ENCODE measurements at places on chromosomes 16 and 17. TPM values are rescaled to one million over a fixed set of nuclear protein-coding genes. Genes with fewer than 3 reads are reported as not detected.
A peak's percentile ranks its signal among the peaks of the same experiment; 100 is the strongest.

The FDXR gene
- total RNA-seq: 29.5 TPM

The ENPP7 gene
- total RNA-seq: 0.13 TPM

The GDPD3 gene
- 12.6 TPM for total RNA-seq

The CBFA2T3 gene
- not detected for total RNA-seq

The GAST gene
- total RNA-seq: not detected

The AFMID gene
- total RNA-seq: 17.7 TPM

The ANKS4B gene
- total RNA-seq: not detected

The KLHL10 gene
- total RNA-seq: not detected

GRCh38 chr17:2357237-2357636 lies 19.9 kb downstream of the SGSM2 start:
- DNase-seq: no peak
- H3K27me3 ChIP-seq: no peaks in the 10 kb centered on the region
- no peak overlapping the region for H3K4me3 ChIP-seq
- H3K4me1 ChIP-seq: peaks cover 19% of the 10 kb centered on the region

- H3K4me1 ChIP-seq: peaks cover 20% of the 10 kb centered on the region
- no peak overlapping the region for H3K27ac ChIP-seq
- no peak for DNase-seq
Observed at GRCh38 chr16:67531247-67531646, 2.6 kb downstream of the RIPOR1 start.

DNA sequence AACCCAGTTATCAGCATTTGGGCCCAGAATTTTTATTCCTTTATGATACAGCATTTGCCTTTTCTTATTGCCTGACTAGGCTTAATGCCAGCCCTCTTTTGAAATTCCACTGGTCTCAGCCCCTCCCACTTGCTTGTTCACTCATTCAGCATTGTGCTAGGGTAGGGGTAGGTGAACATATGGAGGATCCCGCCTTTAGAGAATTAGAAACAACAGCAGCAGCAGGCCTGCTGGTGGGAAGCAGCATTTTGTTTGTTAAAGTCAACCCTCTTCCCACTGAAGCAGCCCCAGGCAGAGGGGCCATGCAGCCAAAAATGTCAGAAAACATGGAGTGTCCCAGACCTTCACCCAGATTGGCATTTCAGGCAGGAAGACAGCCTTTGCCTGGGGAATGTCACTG lies 1355.2 kb downstream of the CDH8 start:
- no peaks in the 10 kb centered on the region for H3K27me3 ChIP-seq
- DNase-seq: no peak
- H3K27ac ChIP-seq: no peak overlapping the region
- no peaks in the 10 kb centered on the region for H3K4me1 ChIP-seq
- H3K36me3 ChIP-seq: no peaks in the 10 kb centered on the region
- H3K4me3 ChIP-seq: no peak overlapping the region

DNA sequence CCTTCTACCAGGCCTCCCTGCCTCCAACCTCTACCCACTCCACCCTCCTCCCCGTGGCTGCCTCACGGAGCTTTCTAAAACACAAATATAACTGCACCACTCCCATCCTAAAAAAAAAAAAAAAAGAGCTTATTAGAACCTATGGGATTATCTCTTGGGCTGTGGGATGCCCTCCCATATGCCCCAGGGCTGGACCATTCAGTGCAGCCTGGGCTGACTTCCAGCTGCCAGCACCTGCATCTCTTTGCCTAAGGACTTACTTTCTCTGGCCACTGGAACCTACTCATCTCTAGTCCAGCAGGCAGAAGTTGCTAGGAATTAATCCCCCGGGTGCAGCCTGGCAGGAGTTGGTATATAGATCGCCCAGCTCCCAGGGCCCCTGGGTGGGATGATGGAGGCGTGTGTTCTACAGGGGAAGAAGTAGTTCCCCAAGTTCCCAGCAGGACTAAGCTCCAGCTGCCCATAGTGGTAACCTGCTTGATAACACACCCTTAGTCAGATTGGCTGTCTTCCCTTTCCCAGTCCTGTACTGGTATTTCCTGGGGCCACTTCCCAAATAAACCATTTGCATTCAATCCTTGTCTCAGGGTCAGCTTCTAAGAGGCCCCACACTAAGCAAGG lies 10.3 kb downstream of the MPP3 start:
- H3K36me3 ChIP-seq: no peaks in the 10 kb centered on the region
- no peak overlapping the region for H3K27ac ChIP-seq
- no peak for DNase-seq
- H3K27me3 ChIP-seq: no peaks in the 10 kb centered on the region

GRCh38 chr17:80168371-80168770 lies 1.5 kb upstream of the CARD14 start:
- H3K4me1 ChIP-seq: no peaks in the 10 kb centered on the region
- no peaks in the 10 kb centered on the region for H3K36me3 ChIP-seq
- H3K27ac ChIP-seq: no peak overlapping the region
- no peak overlapping the region for H3K4me3 ChIP-seq

DNA sequence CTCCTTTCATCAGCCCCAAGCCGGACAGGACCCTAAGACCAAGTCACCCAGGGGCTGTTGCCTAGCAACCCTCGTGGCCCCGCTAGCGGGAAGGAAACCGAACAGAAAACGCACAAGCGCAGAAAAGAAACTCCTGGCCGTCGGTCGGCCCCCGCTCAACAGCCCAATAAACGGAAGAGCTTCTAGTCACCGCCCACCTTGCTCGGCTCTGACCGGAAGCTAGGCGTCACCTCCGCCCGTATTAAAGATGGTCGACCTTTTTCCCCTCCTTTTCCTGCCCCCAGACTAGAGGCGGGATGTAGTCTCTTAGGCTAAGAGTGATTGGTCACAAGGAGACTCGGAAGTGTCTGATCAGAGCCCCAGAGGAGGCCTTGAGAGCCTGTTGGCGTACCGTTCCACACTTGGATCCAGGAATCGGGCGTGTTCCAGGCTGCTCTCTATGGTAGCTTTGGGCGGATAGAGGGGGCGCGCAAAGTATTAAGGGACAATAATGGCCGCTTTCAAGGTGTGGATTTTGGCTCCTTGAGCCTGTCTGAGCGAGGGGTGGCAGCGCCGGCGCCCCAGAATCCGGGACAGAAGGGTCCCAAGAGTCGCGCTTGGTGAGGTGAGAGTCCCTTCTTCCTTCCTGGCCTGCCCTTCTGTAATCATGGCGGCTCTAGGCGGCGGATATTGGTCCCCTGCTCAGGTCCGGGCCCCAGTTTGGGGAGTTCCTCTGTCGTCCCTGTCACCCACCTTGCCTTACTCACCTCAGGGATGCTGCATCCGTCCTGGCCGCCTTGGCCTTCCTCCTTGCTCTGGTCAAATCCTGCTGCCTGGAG lies at the start of the genes DHX38 and TXNL4B:
TSS of gene DHX38 (plus strand) at position 400 of the 818 bp plus-strand sequence. CDS start 2,311 bp downstream, outside the sequence.
TSS of gene TXNL4B (minus strand) at position 173 of the 818 bp plus-strand sequence. CDS start 2,871 bp downstream, outside the sequence.
- H3K4me3 ChIP-seq: peak within 1 kb of the TSS; percentile 96
- DNase-seq: peak; percentile 96
- no peaks in the 10 kb centered on the region for H3K27me3 ChIP-seq
- H3K36me3 ChIP-seq: peaks cover 40% of the 10 kb centered on the region
- peaks cover 34% of the 10 kb centered on the region for H3K4me1 ChIP-seq
- H3K27ac ChIP-seq: peak within 1 kb of the TSS; percentile 98

- H3K27ac ChIP-seq: no peak overlapping the region
- no peaks in the 10 kb centered on the region for H3K36me3 ChIP-seq
- no peak for DNase-seq
- H3K4me3 ChIP-seq: no peak overlapping the region
- no peaks in the 10 kb centered on the region for H3K27me3 ChIP-seq
Observed at GRCh38 chr17:79574656-79575055, 36.2 kb downstream of the RBFOX3 start.

- H3K27ac ChIP-seq: no peak overlapping the region
- peaks cover 9% of the 10 kb centered on the region for H3K4me1 ChIP-seq
- H3K4me3 ChIP-seq: no peak overlapping the region
- no peaks in the 10 kb centered on the region for H3K36me3 ChIP-seq
- no peaks in the 10 kb centered on the region for H3K27me3 ChIP-seq
Observed at GRCh38 chr17:8991514-8992285, 26.2 kb upstream of the PIK3R5 start.

- peaks cover 23% of the 10 kb centered on the region for H3K27me3 ChIP-seq
- DNase-seq: no peak
- peaks cover 17% of the 10 kb centered on the region for H3K4me1 ChIP-seq
- peaks cover 56% of the 10 kb centered on the region for H3K36me3 ChIP-seq
Observed at GRCh38 chr17:6775871-6776405, at the start of gene FBXO39. FBXO39 (plus strand) TSS chr17:6776215; CDS start chr17:6779869, 3,654 bp downstream.

DNA sequence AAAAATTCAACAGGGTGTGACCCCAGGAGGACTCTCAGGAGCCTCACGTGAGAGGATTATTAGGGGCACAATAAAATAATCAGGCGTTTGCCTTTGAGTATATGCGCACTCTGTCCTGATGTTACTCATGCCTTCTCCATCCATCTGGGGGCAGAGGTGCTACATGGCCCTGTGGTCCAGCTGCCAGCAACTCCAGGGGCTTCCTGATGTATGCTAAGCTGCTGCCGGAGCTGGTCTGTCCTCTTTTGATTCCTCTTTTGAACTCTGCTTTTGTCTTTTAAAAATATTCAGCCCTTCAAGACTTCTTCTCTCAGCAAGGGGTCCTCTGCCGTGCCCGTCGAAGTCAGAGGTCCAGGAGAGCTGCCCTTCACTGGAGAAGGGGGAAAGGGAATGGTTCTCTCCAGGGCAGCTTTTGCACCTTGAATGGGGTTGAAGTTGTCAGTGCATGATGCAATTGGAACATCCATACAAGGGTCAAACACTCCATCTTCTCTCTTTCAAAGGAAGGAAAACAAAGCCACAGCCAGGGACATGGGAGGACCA lies 431.4 kb downstream of the SHISA9 start:
- DNase-seq: no peak
- H3K36me3 ChIP-seq: no peaks in the 10 kb centered on the region
- no peak overlapping the region for H3K4me3 ChIP-seq
- no peaks in the 10 kb centered on the region for H3K4me1 ChIP-seq

DNA sequence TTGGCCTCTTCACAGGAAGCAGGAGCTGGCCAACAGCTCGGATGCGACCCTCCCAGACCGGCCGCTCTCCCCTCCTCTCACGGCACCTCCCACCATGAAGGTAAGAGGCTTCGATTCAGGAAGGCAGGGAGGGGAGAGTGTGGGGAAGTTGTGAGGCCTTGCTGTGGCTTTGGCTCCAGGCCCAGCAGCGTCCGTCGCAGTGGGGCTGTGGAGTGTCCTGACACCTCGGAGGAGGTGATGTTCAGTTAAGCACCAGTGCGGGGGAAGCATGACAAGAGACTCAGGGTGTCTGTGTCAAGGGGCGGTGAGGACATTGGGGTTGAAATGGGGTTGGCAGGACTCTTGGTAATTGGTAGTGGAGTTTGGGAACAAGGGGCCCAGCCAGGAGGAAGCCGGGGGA lies 109.0 kb downstream of the RAP1GAP2 start:
- H3K4me3 ChIP-seq: no peak overlapping the region
- no peak for DNase-seq
- peaks cover 2% of the 10 kb centered on the region for H3K27me3 ChIP-seq
- H3K27ac ChIP-seq: no peak overlapping the region
- H3K4me1 ChIP-seq: no peaks in the 10 kb centered on the region

- H3K4me1 ChIP-seq: no peaks in the 10 kb centered on the region
- H3K4me3 ChIP-seq: no peak overlapping the region
- no peak overlapping the region for H3K27ac ChIP-seq
Observed at GRCh38 chr17:12318571-12319266, 298.0 kb downstream of the MAP2K4 start.

DNA sequence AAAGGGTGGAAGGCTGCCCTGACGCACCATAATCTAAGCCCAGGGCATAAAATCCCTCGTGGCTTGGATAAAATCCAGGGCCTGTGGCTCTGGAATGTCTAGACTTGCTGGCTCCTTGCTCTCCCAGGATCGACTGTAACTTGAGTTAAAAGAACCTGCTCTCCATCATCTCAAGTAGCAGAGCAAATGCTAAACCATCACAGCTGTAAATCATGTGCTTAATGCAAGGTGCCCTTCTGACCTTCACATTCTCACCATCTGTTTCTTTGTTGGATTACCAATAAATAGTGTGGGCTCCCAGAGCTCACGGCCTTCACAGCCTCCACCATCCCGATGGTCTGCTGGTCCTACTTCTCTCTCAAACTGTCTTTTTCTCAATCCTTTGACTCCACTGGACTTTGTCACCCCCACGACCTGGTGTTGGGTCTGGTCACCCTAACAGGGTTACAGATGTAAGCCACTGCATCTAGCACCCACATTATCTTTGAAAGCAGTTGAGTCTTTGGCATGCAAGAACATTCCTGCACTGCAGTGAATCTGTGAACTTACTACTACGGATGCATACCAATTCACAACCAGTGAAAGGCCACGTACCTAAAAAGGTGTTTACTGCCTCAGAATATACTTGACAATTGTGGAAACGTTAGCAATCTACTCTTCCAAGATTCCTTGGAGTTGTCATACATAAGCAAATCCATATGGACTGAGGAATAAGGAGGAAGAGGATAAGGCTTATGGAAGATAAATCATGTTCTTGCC lies 15.3 kb downstream of the RSL1D1 start:
- no peaks in the 10 kb centered on the region for H3K27me3 ChIP-seq
- H3K36me3 ChIP-seq: peaks cover 37% of the 10 kb centered on the region
- H3K27ac ChIP-seq: no peak overlapping the region
- DNase-seq: no peak
- H3K4me3 ChIP-seq: no peak overlapping the region
- H3K4me1 ChIP-seq: no peaks in the 10 kb centered on the region

DNA sequence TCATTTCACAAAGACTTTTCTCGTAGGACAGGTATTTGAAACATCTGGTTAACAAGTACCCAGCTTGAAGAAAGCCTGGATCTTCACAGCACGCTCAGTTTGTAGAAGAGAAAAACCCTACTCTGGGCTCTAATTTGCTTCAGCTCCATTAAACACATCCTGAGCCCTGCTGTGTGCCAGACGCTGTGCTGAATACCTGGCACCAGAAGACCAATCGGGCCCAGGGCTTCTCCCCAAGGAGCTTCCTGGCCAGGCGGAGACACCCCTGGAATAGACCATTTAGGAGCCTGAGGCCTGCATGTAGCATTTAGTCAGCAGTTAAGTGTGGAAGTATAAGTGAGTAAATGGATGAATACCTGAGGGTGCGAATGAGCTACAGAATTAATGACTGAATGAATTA lies 8.9 kb upstream of the ABAT start:
- H3K27ac ChIP-seq: no peak overlapping the region
- no peak for DNase-seq
- H3K4me3 ChIP-seq: no peak overlapping the region
- H3K27me3 ChIP-seq: no peaks in the 10 kb centered on the region
- H3K4me1 ChIP-seq: no peaks in the 10 kb centered on the region
